ENCODE measurements at places on chromosomes 2 and 18.

- DNase-seq: no peak
Measured at GRCh38 chr18:79139206-79139605, 70.0 kb downstream of the ATP9B start.

DNA sequence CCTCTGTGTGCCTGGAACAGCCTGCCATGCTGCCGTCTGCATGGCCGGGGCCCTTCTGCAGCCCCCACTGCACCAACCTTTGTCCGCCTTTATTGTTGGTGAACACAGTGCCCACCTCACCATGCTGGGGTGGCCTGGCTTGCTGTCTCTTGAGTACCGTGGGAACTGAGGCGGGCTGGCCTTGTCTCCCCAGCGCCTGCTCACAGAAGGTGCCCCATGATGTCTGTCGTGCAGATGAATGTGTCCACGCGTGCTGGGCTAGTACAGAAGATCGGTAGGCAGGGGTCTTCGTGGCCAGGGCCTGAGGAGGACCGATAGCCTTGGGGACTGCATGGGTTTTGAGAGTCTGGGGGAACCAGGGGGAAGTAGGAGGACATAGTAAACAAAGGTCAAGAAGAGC is 242.4 kb downstream of the LDLRAD4 start:
- no peak for DNase-seq

- no peak for DNase-seq
Measured at GRCh38 chr2:109660046-109660860, 46.1 kb downstream of the SOWAHC start.

GRCh38 chr2:169158874-169159273 is 89.5 kb downstream of the DHRS9 start:
- DNase-seq: no peak

DNA sequence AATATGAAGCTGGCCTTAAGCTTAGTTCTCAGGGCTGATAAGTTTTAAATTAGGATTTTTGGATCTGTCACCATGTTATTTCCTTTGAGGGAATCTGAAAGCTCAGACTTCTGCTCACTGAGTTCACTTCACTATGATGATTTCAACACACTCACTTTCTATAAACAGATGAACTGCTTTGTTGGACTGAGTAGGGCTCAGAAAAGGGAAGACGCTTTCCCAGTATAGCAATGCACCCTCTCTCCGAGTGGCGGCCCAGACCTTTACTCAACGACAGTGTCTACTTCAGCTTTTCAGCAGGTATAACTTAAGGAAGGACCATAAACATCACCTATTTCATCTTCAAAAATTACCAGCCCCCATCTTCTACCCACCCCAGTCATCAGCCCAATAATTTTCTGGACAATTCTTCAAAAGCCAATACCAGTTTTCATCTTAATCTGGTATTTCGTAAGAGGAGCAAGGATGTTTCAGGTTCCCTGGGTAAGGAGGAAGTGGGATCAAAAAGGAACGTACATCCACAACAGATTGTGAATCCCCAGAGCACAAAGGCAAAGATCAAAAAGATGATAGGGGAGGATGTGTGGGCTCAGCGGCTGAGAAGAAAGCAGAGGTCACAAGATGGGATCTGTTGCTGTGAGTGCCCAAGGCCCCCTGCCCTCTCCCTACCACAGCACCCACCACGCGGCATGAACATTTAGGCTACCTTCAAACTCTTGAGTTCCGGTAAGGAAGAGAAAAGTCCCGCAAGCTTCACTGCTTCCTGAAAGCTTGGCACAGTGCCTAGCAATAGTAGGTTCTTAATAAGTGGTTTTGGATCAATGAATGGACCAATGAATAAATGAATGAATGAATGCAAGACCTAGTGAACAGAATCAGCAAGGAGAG is 41.9 kb downstream of the LPIN2 start:
- DNase-seq: no peak

- no peak for DNase-seq
Measured at GRCh38 chr2:104415284-104415683, 438.6 kb upstream of the POU3F3 start.
